Panc1 (cell line): ENCODE measurements at places on chromosomes 7 and 10. TPM values are rescaled to one million over a fixed set of nuclear protein-coding genes. Genes with fewer than 3 reads are reported as not detected.

The GBX1 gene
- total RNA-seq, result not detected

DNA sequence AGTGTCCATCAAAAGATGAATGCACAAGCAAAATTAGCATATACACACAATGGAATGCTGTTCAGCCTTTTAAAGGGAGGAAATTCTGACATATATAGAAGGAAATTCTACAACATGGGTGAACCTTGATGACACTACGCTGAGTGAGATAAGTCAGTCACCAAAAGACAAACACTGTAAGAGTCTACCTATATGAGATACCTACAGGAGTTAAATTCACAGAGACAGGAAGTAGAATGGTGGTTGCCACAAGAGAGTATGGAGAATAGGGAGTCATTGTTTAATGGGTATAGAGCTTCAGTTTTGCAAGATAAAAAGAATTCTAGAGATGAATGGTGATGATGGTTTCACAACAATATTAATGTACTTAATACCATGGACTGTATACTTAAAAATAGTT is 51.8 kb downstream of the HERC4 start:
- H3K4me1 ChIP-seq, result no peaks in the 10 kb centered on the region
- DNase-seq, result no peak
- H3K4me3 ChIP-seq, result no peak overlapping the region

DNA sequence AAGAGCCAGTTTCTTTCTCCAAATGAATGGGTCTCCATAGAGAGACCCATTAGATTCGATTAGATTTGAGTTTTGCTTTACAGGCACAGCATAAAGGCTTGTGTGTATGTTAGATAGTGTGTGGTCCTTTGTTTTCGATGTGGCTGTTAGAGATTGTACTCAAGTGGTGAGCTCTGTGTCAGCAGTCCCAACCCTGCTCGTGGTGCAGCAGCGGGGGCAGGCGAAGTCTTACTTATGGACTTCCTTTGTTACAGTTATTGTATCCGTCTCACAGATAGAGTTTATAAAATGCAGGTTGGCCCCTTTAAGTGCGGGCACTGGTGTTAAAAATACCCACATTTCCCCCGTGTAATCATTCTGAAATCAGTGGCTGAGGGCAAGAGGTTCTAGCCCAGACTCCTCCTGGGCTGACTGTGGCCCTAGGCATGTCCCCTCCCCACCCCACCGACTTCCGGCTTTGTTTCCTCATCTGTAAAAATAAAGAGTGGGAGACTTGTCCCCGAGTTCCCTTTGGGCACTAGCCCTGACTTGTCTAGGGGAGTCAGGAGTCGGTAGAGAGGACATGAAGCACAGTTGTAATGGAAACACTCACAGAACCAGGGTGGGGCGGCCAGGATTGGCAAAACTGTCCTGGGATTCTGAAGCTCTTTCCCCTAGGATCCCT is 28.6 kb downstream of the MTURN start:
- peaks cover 10% of the 10 kb centered on the region for H3K4me1 ChIP-seq
- no peak for DNase-seq
- H3K27me3 ChIP-seq, result peaks cover 7% of the 10 kb centered on the region; the same call in 1 of the 2 replicates
- no peaks in the 10 kb centered on the region for H3K36me3 ChIP-seq

DNA sequence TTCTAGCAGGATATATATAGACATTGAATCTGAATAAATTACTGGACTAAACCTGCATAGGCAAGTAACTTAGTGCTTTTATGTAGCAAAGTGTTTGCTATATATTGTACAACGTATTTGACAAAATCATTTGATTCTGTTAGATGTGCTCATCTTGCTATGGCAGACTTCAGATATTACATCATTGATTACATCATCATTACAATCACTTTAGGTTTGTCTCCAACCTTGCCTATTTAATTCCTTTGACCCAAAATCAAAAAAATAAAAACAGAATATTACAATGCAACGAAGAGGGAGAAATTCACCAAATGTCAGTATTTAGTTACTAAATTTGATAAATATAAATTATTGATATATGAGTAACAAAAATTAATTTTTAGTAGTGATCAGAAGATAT is 155.7 kb upstream of the STEAP1 start:
- H3K4me1 ChIP-seq, result no peaks in the 10 kb centered on the region
- H3K4me3 ChIP-seq, result no peak overlapping the region
- H3K27ac ChIP-seq, result no peak overlapping the region

The CALHM3 gene
- not detected for total RNA-seq

The LRRD1 gene
- 0.05 TPM for total RNA-seq

GRCh38 chr7:4641091-4641666 is 40.9 kb upstream of the FOXK1 start:
- H3K4me1 ChIP-seq, result peaks cover 15% of the 10 kb centered on the region
- peak overlapping the region; percentile 63 for H3K4me3 ChIP-seq
- H3K27ac ChIP-seq, result peak overlapping the region; percentile 81
- DNase-seq, result no peak

DNA sequence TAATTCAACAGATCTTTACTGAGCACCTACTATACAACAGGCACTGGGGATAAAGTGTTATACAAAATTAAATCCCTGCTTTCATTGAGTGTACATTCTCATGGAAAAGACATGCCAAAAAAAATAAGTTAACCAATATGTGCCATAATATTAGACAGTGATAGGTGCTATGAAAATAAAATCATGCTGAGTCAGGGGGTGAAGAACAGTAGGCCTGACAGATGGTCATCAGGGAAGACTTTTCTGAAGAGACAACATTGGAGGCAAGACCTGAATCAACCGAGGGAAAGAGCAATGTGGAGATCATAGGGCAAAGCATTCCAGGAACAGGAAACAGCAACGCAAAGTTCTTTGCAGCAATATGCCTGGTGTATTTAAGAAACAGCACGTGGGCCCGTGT is 135.5 kb downstream of the C1GALT1 start:
- no peak overlapping the region for H3K27ac ChIP-seq
- H3K4me3 ChIP-seq, result no peak overlapping the region
- no peaks in the 10 kb centered on the region for H3K4me1 ChIP-seq
- H3K27me3 ChIP-seq, result peaks cover 3% of the 10 kb centered on the region; the same call in 1 of the 2 replicates
- no peak for DNase-seq
- no peaks in the 10 kb centered on the region for H3K36me3 ChIP-seq

The STRA8 gene
- not detected for total RNA-seq

DNA sequence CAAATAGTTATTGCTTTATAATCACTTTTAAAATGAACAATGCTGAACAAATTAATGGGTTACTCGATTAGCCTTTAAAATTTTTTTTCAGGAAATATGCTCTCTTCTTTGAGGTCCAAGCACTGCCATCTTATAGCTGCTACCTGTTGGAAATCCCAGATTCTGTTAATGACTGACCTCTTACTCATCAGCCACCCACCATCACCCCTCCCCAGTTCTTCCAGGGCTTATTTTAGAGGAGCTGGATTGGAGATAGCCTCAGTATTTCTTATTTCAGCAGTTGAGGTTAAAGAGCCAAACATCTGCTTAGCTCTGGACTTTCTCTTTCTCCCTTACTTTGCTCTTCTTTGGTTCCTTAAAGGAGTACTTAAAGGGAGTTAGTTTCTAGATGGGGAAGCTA is 420.0 kb downstream of the EXOC4 start:
- no peaks in the 10 kb centered on the region for H3K27me3 ChIP-seq
- H3K4me1 ChIP-seq, result no peaks in the 10 kb centered on the region
- H3K4me3 ChIP-seq, result no peak overlapping the region
- H3K27ac ChIP-seq, result no peak overlapping the region
- no peak for DNase-seq
- H3K36me3 ChIP-seq, result no peaks in the 10 kb centered on the region

GRCh38 chr7:108464743-108465142 is 8.5 kb upstream of the NRCAM start:
- H3K27me3 ChIP-seq, result peaks cover 21% of the 10 kb centered on the region
- H3K4me1 ChIP-seq, result no peaks in the 10 kb centered on the region
- no peak overlapping the region for H3K4me3 ChIP-seq
- no peak overlapping the region for H3K27ac ChIP-seq
- no peaks in the 10 kb centered on the region for H3K36me3 ChIP-seq

The PNLIPRP2 gene
- 0.72 TPM for total RNA-seq

DNA sequence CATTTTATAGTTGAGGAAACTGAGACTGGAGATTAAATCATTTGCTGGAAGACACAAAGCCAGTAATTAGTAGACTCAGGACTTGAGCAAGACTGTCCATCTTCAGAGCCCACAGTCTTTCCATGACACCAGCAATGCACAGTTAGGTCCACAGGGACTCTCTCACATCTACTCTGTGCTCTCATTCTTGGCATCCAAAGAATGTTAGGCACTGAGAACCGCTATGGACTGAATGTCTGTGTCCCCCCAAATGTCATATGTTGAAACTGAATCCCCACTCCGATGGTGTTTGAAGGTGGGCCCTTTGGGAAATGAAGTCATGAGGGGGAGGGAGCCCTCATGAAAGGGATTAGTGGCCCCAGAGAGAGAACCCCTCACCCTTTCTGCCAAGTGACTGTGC is 100.6 kb downstream of the LANCL2 start:
- no peak overlapping the region for H3K27ac ChIP-seq
- DNase-seq, result no peak
- H3K4me3 ChIP-seq, result no peak overlapping the region
- H3K27me3 ChIP-seq, result no peaks in the 10 kb centered on the region
- H3K36me3 ChIP-seq, result no peaks in the 10 kb centered on the region
- H3K4me1 ChIP-seq, result no peaks in the 10 kb centered on the region

- no peak overlapping the region for H3K27ac ChIP-seq
- no peaks in the 10 kb centered on the region for H3K4me1 ChIP-seq
- DNase-seq, result no peak
- H3K4me3 ChIP-seq, result no peak overlapping the region
- H3K27me3 ChIP-seq, result no peaks in the 10 kb centered on the region
These were observed 20.8 kb upstream of the PRTFDC1 start for GRCh38 chr10:24973163-24973562.

DNA sequence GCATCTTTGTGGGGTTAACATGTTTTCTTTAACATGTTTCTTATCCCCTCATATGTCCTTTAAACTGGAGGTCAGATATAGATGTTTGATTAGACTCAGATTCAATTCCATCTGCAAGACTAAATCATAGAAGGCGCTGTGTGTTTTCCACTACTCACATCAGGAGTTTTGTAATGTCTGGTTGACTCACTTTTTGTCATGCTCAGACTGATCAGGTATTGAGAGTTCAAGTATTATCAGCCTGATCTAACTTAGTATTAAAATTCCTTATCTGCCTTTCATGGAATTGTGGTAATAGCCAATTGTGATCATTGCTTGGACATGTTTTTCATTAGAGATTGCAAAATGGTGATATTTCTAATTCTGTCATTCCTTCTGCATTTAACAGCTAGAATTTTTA is 30.2 kb downstream of the ENTPD7 start:
- no peaks in the 10 kb centered on the region for H3K27me3 ChIP-seq
- H3K4me3 ChIP-seq, result no peak overlapping the region
- no peak overlapping the region for H3K27ac ChIP-seq
- DNase-seq, result no peak
- H3K36me3 ChIP-seq, result peaks cover 3% of the 10 kb centered on the region

DNA sequence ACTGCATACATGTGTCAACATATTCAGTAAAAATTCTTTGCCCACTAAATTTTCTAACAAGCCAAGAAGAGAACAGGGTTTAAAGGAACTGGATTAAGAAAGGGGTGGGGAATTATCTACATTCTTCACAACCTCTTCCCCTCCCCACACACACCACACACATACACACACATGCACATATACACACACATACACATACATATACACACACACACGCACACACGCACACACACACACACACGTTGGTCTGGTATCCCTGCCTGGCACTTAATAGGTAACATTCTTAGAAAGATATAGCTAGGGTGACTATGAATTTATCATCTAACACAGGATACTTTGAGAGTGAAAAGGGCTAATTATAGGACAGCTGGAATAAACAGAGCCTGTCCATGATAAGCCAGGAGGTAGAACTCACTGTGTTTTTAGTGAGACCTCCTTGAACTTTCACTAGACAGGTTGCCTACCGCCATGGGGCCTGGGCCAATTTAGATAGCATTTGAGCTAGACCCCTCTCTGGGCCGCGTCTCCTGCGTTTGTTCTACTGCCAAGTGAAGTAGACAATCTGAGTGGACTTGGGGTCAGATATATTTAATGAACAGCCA is 33.1 kb upstream of the EPC1 start:
- no peaks in the 10 kb centered on the region; the same call in none of the 2 replicates for H3K36me3 ChIP-seq
- H3K4me3 ChIP-seq, result no peak overlapping the region
- H3K27me3 ChIP-seq, result no peaks in the 10 kb centered on the region
- no peak overlapping the region; the same call in 1 of the 2 replicates for H3K27ac ChIP-seq

The KAZALD1 gene
- total RNA-seq, result 21.2 TPM

DNA sequence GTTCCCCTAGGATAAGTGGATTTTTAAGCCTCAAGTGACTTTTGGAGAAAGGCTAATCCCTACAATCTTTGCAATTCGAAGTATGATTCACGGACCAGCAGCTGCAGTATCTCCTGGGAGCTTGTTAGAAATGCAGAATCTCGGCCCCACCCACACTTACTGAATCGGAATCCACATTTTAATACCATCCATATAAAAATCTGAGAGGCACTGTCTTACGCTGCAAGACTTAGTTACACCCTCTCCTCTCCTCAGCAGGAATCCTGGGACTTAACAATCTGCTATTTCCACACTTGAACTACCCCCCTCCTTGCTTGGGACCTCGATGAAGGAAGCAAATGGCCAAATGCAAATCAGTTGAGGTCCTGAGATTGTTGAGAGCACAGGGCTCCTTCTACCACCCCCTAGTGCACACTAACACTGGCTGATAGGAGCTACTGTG is 21.0 kb downstream of the ITPRIP start:
- H3K27me3 ChIP-seq, result no peaks in the 10 kb centered on the region
- no peak overlapping the region for H3K4me3 ChIP-seq
- H3K27ac ChIP-seq, result peak overlapping the region; percentile 72

The CYP2C8 gene
- 0.26 TPM for total RNA-seq

- H3K36me3 ChIP-seq, result no peaks in the 10 kb centered on the region
- H3K4me3 ChIP-seq, result no peak overlapping the region
- no peak for DNase-seq
- no peak overlapping the region for H3K27ac ChIP-seq
- H3K27me3 ChIP-seq, result no peaks in the 10 kb centered on the region
- H3K4me1 ChIP-seq, result no peaks in the 10 kb centered on the region
These were observed 3.0 kb downstream of the BTBD16 start for GRCh38 chr10:122273966-122274545.

The TUBB8 gene
- 0.08 TPM for total RNA-seq

GRCh38 chr7:157497744-157498651 is 161.2 kb downstream of the DNAJB6 start:
- no peak for DNase-seq
- no peaks in the 10 kb centered on the region for H3K4me1 ChIP-seq
- no peaks in the 10 kb centered on the region for H3K27me3 ChIP-seq
- no peaks in the 10 kb centered on the region for H3K36me3 ChIP-seq
- H3K27ac ChIP-seq, result no peak overlapping the region

DNA sequence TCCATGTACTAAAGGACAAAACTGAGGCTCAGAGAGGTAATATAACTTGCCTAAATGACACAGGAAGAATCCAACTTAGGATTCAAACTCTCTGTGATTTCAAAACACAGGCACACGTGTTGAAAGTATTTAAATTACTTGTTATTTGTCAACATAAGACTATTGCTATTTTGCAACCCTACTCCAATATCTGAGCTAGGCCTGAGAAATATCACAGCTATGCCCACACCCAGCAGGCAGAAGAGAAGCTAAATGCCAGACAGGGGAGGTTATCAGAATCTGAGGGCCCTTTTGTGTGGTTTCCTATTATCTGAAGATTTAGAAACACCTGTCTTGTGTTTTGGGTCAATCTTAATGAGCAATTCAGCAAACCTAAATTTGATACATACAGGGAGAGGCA is 204.3 kb downstream of the ANK3 start:
- no peaks in the 10 kb centered on the region for H3K27me3 ChIP-seq
- no peak overlapping the region for H3K4me3 ChIP-seq
- H3K27ac ChIP-seq, result no peak overlapping the region
- H3K4me1 ChIP-seq, result no peaks in the 10 kb centered on the region
